ENCODE measurements at places on chromosomes 2 and 18.
A peak's percentile ranks its signal among the peaks of the same experiment; 100 is the strongest.

DNA sequence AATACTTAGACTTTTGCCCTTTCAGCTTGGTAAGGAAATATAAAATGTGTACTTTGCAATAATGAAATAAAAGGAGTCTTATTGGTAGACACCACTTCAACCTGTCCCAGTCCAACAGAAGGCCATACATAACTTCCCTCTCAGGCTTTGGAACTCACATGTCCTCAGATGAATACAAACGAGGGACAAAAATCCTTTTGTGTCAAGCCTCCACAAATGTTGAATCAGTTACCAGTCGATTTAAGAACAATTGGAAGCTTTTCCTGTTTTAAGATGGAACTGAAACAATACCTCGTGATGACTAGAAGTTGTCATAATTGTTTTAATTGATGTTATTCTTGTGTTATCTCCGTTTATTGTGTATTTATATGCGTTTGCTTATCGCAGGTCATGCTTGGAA, 385.1 kb upstream of the POU3F3 start:
- DNase-seq: no peak

- peak; percentile 46 for DNase-seq
Measured at GRCh38 chr2:233976690-233977294, 59.6 kb downstream of the TRPM8 start.

DNA sequence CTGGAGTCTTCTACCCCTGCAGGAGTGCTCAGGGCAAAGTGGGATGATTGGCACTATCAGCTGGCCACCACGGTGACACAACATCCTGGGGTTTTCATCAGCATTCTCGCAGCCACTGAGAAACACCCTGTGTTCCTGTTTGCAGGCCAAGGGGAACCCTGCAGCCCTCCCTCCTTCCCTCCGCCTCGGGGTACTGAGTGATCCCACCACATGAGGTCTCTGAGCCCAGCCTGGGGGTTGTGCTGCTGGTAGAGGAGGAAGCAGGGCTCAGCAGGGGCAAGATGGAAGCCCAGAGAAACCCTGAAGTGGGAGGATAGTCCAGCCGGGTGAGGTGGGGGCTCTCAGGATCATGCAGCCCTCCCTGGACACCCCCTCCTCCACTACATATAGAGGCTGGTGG, at the start of gene OXER1:
Gene OXER1 (minus strand): TSS at position 40 of the 400 bp plus-strand sequence. CDS start 73 bp downstream, outside the sequence.
- no peak for DNase-seq

- no peak for DNase-seq
Measured at GRCh38 chr2:224709301-224709700, 6.9 kb downstream of the CCDC195 start.

DNA sequence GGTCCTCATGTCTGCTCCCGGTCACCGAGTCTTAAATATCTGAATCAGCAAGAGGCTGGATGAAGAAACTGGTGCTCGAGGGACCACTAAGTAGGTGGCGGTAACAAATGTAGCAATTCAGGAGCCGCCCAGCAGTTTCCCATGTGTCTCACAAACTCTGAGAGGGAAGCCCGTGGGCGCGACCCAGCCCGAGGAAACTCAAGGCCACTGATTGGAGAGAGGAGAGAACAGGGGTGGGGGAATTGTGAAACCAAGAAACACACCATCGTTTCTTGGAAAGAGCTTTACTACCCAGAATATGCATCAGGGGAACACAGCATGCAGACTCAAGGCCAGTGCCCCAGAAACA, 10.8 kb downstream of the MLPH start:
- DNase-seq: no peak

DNA sequence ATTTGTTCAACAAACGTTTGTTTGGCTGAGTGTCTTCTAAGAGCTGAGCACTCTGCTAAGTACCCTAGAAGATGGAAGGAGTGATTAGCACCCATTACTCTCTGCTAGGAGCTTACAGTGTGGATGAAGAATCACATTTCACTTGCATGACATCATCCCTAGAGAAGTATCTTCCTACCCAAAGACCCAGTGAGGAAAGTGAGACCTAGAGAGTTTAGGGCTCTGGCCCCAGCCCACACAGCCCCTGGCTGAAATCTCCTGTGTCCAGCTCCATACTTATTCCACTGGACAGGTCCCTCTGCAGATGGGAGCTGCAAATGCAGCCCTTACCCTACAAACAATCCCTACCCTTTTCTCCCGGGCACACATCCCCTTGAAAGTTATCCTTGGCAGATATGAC, 26.8 kb upstream of the EPAS1 start:
- no peak for DNase-seq

GRCh38 chr2:20509301-20509769, 62.5 kb downstream of the RHOB start:
- no peak for DNase-seq

GRCh38 chr18:56919190-56919589, 227.7 kb upstream of the BOD1L2 start:
- DNase-seq: no peak

- DNase-seq: no peak
Measured at GRCh38 chr18:45727068-45727467, 3.1 kb downstream of the SLC14A1 start.

GRCh38 chr18:47949202-47949601, 18.7 kb upstream of the SMAD2 start:
- DNase-seq: no peak

- no peak for DNase-seq
Measured at GRCh38 chr18:27235218-27235870, 50.2 kb upstream of the CHST9 start.

GRCh38 chr2:227853765-227854271, 17.6 kb upstream of the DAW1 start:
- DNase-seq: no peak

Data from smooth muscle cell of the brain vasculature (primary cell).